ENCODE measurements at places on chromosomes 5 and 9. TPM values are rescaled to one million over a fixed set of nuclear protein-coding genes. Genes with fewer than 3 reads are reported as not detected.
A peak's percentile ranks its signal among the peaks of the same experiment; 100 is the strongest.

The C1QTNF3 gene
- total RNA-seq, result 1.6 TPM

The IFNK gene
- total RNA-seq, result 1.6 TPM

The SIMC1 gene
- 20.1 TPM for total RNA-seq

The AQP7 gene
- 1.0 TPM for total RNA-seq

DNA sequence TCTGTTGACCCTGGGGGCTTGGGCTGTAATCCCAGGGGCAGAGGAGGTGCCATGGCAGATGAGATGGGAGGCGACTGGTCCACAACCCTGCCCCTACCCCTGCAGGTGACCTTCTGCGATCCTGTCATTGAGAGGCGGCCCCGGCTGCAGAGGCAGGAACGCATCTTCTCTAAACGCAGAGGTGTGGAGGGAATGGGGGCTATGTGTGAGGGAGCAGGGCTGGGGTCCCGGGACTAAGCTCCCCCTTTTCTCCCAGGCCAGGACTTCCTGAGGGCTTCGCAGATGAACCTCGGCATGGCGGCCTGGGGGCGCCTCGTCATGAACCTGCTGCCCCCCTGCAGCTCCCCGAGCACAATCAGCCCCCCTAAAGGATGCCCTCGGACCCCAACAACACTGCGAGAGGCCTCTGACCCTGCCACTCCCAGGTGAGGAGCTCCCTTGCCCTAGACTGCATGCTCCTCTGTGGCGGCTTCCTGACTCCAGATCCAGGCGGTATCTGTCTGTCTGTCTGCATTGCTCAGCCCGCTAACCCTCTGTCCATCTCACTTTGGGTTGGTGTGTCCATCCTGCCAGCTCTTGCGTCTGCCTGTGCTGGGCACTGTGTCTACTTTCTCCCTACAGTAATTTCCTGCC lies 9.9 kb downstream of the ZDHHC12 start:
- ATAC-seq, result no peak

GRCh38 chr9:113454914-113455761 lies 8.4 kb upstream of the RGS3 start:
- ATAC-seq, result peak; percentile 64

GRCh38 chr5:158050421-158050820 lies 191.5 kb upstream of the CLINT1 start:
- ATAC-seq, result no peak

- ATAC-seq, result peak; percentile 84
These were observed 512 bp downstream of the GRIN3A start for GRCh38 chr9:101737705-101738565.

DNA sequence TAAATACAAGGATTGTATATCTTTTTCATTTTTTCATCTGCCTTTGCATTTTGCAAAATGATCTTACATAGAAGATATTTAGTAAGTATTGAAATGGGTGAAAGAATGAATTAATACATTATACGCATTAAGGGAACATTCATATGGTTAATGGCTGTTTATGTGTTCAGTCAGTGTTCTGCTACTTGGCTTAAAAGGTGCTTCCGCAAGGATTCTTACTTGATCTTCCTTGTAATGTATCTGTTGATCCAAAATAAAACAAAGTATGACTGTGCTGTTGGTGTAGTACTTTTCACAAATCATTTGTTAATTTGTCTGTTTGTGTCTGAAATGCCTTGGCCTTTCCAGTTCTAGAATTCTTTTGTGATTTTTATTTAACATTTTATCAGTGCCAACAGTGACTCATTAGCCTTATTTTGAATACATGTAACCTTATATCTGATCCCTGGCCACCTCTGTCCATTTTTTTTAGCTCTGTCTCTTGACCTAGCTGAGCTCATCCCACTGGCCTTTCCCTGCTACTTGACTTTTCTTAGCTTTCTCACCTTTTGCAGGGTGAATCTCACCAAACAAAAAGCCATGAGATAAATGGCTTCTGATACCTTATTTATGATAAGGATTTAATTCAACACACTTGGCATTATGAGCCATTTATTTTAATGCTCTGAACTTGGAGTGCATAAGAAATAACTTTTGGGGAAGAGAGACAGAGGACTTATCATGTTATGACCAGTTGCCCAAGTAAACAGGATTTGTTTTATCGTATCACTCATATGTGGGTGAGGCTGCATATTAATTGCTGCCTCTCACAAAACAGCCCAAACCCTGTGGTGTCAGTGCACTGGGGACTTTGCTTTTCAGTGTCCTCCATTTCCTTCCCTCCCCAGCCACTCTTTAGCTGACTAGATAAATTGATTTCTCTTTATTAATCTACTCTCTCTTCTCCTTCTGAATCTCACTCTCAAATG lies 340.3 kb downstream of the KDM4C start:
- peak; percentile 91 for ATAC-seq

- ATAC-seq, result peak; percentile 58
These were observed 683 bp downstream of the CLPTM1L start for GRCh38 chr5:1343931-1344901.

- ATAC-seq, result no peak
These were observed 17.1 kb upstream of the GRHPR start for GRCh38 chr9:37405350-37405749.

- ATAC-seq, result peak; percentile 66
These were observed 755.7 kb downstream of the TLR4 start for GRCh38 chr9:118459913-118460312.

DNA sequence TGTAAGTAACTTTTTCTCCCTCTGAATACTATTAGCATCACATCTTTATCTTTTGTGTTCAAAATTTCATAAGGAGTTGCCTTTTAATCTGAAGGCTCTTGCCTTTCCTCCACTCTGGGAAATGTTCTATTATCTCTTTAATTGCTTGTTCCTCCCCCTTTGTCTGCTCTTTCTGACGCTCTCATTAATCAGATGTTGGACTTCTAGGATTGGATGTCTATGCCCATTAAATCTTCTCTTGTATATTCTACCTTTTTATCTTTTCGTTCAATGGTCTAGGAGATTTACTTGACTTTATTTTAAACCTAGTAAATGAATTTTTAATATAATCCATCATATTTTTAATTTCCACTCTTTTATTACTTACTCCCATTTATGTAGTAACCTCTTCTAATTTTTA lies 76.7 kb downstream of the MARCHF3 start:
- no peak for ATAC-seq
